ENCODE measurements at places on chromosomes 6 and 20.

DNA sequence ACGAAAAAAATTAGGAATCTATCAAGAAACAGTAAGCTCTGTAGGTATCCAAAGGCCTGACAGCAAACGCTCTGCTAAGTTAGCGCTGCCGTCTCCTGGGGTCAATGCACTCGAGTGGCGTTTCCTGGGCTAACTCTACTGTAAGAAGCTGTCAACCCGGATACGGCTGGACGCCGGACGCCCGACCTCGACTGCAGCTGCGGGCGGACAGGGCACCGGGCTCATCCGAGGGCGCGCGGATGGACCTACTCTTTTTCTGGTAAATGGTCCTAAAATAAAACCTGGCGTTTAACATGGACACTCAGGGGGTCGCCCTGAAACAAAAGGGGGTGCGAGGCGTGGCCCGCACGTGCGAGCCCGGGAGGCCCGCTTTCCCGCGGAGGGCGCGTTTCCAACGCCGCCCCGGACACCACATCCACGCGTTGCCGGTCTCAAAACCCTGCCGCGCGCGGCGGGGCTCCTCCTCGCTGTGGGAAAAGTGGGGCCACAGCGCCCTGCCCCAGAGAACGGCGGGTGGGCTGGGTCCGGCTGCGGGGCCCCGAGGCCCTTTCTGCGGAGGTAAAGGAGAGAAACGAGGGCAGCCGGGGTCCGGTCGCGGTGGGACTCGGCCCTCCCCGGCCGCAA lies 537 bp downstream of the TCP1 start:
- DNase-seq, result no peak

GRCh38 chr6:82744286-82745015 lies 321.2 kb downstream of the UBE3D start:
- DNase-seq, result no peak

DNA sequence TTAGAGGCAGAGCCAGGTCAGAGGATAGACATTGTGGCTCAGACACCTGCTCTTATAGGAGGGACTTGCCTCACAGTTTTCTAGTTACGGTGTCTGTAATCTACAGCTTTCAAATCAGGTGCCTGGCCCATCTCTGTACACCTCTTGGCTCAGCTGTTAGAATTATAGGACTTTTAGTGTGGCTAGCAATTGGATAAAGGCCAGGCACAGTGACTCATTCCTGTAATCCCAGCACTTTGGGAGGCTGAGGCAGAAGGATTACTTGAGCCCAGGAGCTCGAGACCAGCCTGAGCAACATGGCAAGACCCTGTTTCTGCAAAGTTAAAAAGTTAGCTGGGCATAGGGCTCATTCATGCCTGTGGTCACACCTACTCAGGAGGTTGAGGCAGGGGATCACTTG lies 20.0 kb downstream of the BRPF3 start:
- DNase-seq, result no peak

DNA sequence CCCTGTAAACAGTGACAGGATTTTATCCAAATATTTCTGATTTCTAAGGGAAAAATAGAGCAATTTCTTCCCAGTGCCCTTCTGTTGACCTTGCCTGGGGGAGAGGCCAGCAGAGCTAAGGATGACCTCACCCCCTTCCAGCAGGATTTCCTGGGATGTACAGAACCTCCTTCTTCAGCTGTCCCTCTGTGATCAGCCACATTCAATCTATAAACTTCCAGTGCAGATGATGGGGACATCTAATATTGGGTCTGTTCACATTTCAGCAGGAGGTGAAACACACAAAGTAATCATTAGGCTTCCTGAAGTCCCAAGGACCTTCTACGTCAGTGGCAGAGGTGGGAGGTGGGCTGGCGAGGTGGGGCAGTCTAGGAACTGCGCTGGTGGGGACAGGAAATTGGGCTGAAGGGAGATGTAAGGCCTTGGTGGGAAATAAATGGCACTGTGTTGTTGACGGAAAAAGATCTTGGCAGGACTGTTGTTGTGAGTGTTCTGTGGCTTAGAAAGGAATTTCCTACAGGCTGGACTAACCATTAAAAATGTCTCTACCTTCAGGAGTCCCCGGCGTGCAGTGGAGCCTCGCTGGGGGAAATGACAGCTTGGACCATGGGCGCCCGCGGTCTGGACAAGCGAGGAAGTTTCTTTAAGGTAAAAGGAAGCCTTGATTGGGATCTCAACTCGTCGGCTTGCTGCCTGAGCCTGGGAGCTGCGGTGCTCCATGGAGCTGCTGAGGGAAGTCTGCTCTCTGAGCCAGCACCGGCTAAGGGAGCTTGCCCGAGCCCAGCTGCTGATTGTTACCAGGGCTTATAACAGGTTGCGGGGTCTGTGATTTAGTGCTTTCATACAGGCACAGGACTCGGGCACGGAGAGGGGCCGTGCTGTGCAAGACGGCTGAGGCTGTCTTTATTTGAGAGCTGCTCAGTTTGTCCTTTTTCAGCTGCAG lies 127.9 kb upstream of the NAA20 start:
- peak; percentile 76 for DNase-seq

GRCh38 chr6:11094411-11094851 lies 797 bp downstream of the SMIM13 start:
- DNase-seq, result no peak

DNA sequence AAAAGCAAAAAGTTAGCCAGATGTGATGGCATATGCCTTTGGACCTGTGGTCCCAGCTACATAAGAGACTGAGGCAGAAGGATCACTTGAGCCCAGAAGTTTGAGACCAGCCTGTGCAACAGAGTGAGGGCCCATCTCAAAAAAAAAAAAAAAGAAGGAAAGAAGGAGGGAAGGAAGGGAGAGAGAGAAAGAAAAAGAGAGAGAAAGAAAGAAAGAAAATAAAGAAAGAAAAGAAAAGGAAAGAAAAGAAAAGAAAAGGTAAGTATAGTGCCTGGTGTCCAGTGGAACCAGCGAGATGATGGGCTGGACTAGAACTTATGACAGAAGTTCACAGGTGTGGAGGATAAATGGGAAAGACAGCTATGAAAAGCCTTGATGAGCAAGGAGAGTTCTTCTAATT lies 100.9 kb downstream of the QRSL1 start:
- no peak for DNase-seq

Data from head of caudate nucleus (tissue), 42 donors.